ENCODE measurements at places on chromosomes 12 and 14.

GRCh38 chr14:60643463-60644314 is 5.6 kb downstream of the SIX1 start:
- DNase-seq, result no peak
- peaks cover 16% of the 10 kb centered on the region for H3K4me1 ChIP-seq
- no peak overlapping the region for H3K4me3 ChIP-seq
- H3K27me3 ChIP-seq, result peaks cover 93% of the 10 kb centered on the region
- no peak overlapping the region for H3K27ac ChIP-seq

GRCh38 chr14:39097159-39097558 is 5.9 kb downstream of the SEC23A start:
- peak; percentile 29 for DNase-seq
- H3K27ac ChIP-seq, result peak overlapping the region; percentile 49
- peak overlapping the region; percentile 10 for H3K4me3 ChIP-seq
- peaks cover 29% of the 10 kb centered on the region for H3K4me1 ChIP-seq
- peaks cover 19% of the 10 kb centered on the region for H3K36me3 ChIP-seq

- peaks cover 36% of the 10 kb centered on the region for H3K4me1 ChIP-seq
- H3K27ac ChIP-seq, result no peak overlapping the region
- peaks cover 3% of the 10 kb centered on the region for H3K36me3 ChIP-seq
- DNase-seq, result no peak
- H3K4me3 ChIP-seq, result peak overlapping the region; percentile 88
- peaks cover 6% of the 10 kb centered on the region for H3K27me3 ChIP-seq
These were observed 1.6 kb downstream of the SLC48A1 start for GRCh38 chr12:47774663-47775062.

GRCh38 chr14:55477680-55478079 is 37.3 kb upstream of the TBPL2 start:
- no peaks in the 10 kb centered on the region for H3K4me1 ChIP-seq
- no peak overlapping the region for H3K4me3 ChIP-seq
- H3K27me3 ChIP-seq, result no peaks in the 10 kb centered on the region
- no peak overlapping the region for H3K27ac ChIP-seq

DNA sequence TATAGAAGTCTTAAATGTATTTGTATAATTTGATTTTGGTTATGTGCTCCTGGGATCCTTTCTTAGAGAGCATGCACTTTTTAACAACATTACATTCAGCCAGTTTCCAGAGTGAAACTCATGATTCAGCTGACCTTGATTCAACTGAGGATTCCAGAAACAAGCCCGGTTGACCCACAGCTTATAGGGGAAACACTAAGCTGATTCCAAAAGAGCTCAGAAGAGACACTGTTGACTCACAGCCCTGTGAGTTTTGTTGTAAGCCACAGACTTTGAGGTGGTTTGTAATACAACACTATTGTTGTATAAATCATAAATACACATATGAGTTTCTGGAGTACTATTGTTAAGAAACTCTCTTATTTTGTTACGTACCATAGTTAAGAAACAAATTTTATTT is 133.8 kb upstream of the MGAT4C start:
- no peak for DNase-seq
- no peak overlapping the region for H3K27ac ChIP-seq
- H3K4me3 ChIP-seq, result no peak overlapping the region
- no peaks in the 10 kb centered on the region for H3K4me1 ChIP-seq
- no peaks in the 10 kb centered on the region for H3K27me3 ChIP-seq
- H3K36me3 ChIP-seq, result no peaks in the 10 kb centered on the region

- H3K4me3 ChIP-seq, result no peak overlapping the region
- no peaks in the 10 kb centered on the region for H3K4me1 ChIP-seq
- no peak for DNase-seq
- H3K27me3 ChIP-seq, result peaks cover 12% of the 10 kb centered on the region
- H3K36me3 ChIP-seq, result no peaks in the 10 kb centered on the region
These were observed 177.6 kb downstream of the SNAPC1 start for GRCh38 chr14:61939776-61940175.

- peaks cover 2% of the 10 kb centered on the region for H3K27me3 ChIP-seq
- no peak for DNase-seq
- no peaks in the 10 kb centered on the region for H3K36me3 ChIP-seq
- H3K27ac ChIP-seq, result no peak overlapping the region
- H3K4me3 ChIP-seq, result no peak overlapping the region
These were observed 1.8 kb upstream of the GLIPR1L2 start for GRCh38 chr12:75389061-75389460.

GRCh38 chr12:20455001-20455706 is 86.8 kb downstream of the PDE3A start:
- H3K27me3 ChIP-seq, result no peaks in the 10 kb centered on the region
- H3K4me1 ChIP-seq, result no peaks in the 10 kb centered on the region
- H3K4me3 ChIP-seq, result no peak overlapping the region
- no peak overlapping the region for H3K27ac ChIP-seq
- no peaks in the 10 kb centered on the region for H3K36me3 ChIP-seq
- DNase-seq, result no peak

- DNase-seq, result no peak
- peaks cover 9% of the 10 kb centered on the region for H3K36me3 ChIP-seq
- H3K27me3 ChIP-seq, result no peaks in the 10 kb centered on the region
- no peak overlapping the region for H3K27ac ChIP-seq
- H3K4me3 ChIP-seq, result no peak overlapping the region
- H3K4me1 ChIP-seq, result no peaks in the 10 kb centered on the region
These were observed 120.0 kb upstream of the SLC38A2 start for GRCh38 chr12:46492471-46493085.

DNA sequence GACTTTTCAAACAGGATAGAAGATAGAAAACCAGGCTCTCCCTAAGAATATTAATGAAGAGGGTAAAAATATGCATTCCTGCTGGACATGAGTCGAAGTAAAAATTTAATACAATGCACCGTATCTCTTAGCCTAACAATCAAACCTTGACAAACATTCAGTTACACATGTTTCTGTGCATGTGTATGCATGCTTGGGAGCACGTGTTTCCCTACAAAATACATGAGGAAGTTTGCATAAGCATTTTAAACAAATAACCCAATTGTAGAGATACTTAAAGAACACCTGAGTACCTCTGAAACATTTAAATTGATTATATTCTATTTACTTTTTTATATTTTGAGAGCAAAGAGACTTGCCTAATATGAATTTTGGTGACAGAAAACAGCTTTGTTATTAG is 1763.7 kb upstream of the SEL1L start:
- no peaks in the 10 kb centered on the region for H3K36me3 ChIP-seq
- no peaks in the 10 kb centered on the region for H3K4me1 ChIP-seq
- DNase-seq, result no peak
- H3K27me3 ChIP-seq, result no peaks in the 10 kb centered on the region
- H3K4me3 ChIP-seq, result no peak overlapping the region
- no peak overlapping the region for H3K27ac ChIP-seq

DNA sequence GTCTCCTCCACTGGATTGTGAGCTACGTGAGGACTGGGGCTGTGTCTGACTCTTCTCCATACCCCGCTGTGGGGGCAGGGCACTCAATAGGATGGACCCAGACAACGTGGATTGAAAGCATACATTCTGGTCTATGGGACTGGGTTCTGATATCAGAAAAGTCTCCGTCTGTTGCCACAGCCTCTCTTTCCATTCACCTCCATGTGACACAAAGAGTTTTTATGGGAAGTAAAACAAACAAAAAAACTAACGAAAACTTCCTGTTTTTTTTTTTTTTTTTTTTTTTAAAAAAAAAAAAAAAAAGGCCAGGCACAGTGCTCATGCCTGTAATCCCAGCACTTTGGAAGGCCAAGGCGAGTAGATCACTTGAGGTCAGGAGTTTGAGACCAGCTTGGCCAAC is 44.7 kb downstream of the SLC8A3 start:
- H3K27me3 ChIP-seq, result peaks cover 5% of the 10 kb centered on the region
- no peak for DNase-seq
- no peaks in the 10 kb centered on the region for H3K4me1 ChIP-seq
- H3K4me3 ChIP-seq, result no peak overlapping the region

- no peaks in the 10 kb centered on the region for H3K27me3 ChIP-seq
- peak within 1 kb of the TSS; percentile 96 for H3K27ac ChIP-seq
- H3K4me1 ChIP-seq, result peaks cover 40% of the 10 kb centered on the region
- H3K36me3 ChIP-seq, result peaks cover 48% of the 10 kb centered on the region
- peak; percentile 97 for DNase-seq
- H3K4me3 ChIP-seq, result peak within 1 kb of the TSS; percentile 98
These were observed at the start of gene DUSP6 for GRCh38 chr12:89352492-89353187. TSS of gene DUSP6 (minus strand) at chr12:89352501. CDS start at chr12:89352039, 462 bp downstream.
